Hematopoietic multipotent progenitor cell treated with erythropoietin and hydrocortisone succinate and interleukin-3 and kit ligand, for 6 days (in vitro differentiated cells): ENCODE measurements at places on chromosomes 11 and 22.
A peak's percentile ranks its signal among the peaks of the same experiment; 100 is the strongest.

DNA sequence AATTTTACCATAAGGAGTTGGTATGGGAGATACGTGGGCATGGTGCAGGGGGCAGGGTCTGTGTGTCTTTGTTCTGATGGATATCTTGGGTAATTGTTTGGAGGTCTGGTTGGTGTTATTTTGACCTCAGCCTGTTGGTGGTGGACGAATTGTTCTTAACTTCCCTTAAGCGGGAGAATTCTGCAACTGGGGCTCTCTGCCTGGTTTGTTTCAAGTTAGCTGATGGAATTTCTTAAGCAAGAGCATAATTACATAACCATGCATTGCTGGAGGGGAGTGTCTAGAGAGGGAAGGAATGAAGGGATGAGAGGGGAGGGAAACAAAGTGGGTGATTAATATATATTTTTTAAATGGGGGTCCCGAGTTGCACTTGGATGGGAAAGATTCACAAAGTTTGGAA lies 908.5 kb upstream of the RAG2 start:
- DNase-seq, result no peak

GRCh38 chr11:93740730-93741093 lies 583 bp downstream of the TAF1D start:
- DNase-seq, result peak; percentile 84

GRCh38 chr11:44834846-44835245 lies 108.1 kb downstream of the TSPAN18 start:
- DNase-seq, result no peak

- DNase-seq, result no peak
Observed at GRCh38 chr11:78492973-78493372, 75.4 kb upstream of the GAB2 start.

DNA sequence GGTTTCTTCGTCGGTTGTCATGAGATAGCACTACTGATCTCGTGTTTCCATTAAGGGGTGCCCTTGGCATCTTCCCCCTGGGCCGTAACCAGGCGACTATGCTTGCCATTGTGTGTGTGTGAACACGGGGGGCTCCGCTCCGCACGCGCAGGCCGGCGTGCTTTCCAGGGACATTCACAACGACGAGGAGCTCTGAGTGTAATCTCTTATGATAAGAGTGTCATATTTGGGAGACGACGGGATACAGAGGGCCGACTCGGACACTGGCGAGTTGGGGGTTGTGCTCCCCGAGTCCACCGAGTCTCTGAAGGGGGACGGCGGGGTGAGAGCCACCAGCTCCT lies 170.9 kb upstream of the CTSC start:
- no peak for DNase-seq

DNA sequence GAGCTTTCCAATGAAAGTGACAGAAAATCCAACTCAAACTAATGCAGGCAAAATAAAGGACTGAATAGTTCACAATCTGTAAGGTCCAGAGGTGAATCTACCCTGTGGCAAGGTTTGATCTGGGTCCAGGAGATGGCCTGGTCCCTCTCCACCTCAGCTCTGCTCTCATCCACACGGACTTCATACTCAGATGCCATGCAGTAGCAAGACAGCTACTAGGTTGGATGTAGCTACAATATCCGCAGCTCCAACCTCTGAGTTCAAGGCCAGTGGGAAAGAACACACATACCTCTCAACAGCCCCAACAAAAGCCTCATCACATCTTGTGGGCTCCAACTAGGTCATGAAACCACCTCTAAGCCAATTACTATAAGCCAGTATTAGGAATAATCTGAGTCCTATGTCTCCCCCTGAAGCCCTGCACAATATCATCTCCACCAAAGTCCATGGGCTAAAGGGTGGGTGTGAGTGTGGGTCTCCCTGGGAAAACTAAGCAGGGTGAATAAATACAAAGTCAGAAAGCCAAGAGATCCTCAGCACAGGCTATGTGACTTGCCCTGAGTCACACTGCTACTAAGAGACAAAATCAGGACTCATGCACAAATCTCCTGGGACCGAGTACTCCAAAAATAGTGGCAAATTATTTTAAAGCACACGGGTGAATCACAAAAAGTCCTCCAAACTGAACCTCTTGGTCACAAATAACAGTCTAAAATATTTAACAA lies 78.8 kb downstream of the LARGE1 start:
- no peak for DNase-seq

- no peak for DNase-seq
Observed at GRCh38 chr11:100887659-100888058, 200.6 kb downstream of the ARHGAP42 start.

- no peak for DNase-seq
Observed at GRCh38 chr22:29078036-29078868, 5.4 kb downstream of the KREMEN1 start.

DNA sequence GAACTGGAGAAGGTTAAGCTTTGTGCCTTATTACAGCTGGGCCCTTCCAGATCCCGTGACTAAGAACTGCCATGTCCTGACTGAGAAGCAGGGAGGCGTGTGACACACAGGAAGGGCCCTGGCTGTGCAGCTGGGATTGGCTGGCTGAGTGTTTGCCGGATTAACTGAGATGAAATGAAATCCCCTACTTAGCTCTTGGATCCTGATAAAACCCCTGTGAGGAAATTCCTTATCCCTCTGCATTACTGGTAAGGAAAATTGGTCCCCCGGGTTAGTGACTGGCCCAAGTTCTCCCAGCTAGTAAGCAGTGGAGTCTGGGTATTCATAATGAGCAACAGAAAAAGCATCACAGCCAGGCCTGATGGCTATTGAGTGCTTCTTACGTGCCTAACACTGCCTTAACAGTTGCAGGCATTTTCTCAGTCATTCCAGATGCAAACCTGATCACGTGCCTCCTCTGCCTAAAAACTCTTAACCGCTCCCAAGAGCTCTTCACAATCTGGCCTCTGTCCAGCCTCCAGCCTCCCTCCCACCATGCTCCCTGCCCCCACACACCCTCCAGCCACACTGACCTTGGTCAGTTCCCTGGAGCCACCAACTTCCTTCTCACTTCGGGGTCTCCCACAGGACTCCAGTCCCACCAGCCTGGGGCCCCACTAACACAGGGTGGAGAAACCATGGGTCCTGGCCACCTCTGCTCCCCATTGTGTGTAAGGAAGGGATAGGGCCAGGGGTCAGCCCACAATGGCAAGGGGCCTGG lies 37.8 kb downstream of the ARRB1 start:
- DNase-seq, result no peak

GRCh38 chr22:40202225-40202944 lies 24.7 kb downstream of the TNRC6B start:
- DNase-seq, result peak; percentile 49

- no peak for DNase-seq
Observed at GRCh38 chr11:12733091-12733490, 58.9 kb downstream of the TEAD1 start.

DNA sequence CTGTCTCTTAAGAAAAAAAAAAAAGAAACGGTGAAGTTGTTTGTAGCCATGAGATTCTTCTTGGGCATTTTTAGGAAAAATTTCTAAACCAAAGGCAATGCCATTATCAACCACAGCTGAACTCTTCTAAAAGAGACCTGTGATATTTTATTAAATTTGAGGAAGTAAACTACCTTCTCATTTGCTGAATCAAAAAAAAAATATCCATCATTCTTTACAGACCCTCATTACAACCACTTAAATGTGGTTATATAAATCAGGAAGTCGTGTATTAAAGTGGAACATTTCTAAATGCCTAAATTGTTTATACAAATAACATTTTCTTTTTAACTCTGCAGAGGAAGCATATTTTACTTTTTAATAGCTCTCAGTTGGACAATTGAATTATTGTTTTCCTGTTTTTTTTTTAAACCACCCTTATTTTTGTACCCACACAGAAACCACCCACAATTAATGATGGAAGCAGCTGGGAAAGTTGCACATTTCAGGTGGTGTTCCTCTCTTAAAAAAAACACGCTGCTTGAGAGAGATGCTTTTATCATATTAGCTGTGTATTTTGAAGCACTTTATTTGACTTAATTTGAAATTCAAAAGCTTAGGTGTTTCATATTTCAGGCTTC lies 91.2 kb downstream of the ARHGAP42 start:
- DNase-seq, result no peak

GRCh38 chr22:30310881-30311771 lies 15.6 kb downstream of the TBC1D10A start:
- DNase-seq, result peak; percentile 24

DNA sequence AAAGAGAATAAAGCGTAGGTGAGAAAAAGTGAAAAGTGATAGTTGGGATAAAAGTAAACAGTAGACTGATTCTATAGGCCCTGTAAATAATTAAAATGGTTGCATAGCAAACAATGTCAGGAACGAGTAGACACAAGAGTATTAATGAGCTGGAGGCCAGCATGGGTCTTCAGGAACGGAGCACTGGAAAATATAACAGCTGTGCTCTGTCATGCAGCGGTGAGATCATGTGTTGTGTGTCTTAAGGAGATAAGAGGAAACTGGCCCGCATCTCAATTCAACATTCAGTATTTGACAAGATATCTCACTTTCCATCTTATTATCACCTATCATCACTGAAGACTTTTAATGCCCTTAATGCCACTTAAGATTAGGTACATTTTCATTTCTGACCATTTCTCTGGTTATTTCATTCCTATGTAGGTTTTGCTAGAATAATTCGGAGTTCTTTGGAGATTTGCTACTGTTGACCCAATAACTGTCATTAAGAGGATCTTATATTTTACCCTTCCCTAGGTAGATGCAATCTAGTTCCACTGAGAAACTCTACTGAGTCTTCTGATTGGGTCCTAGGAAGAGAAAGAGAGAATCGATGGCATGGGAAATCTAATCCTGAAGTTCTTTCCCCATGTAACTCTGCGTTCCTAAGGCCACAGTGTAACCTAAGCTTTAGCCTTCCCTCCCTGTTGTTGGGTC lies 35.5 kb upstream of the VWA5A start:
- peak; percentile 88 for DNase-seq

GRCh38 chr11:134901542-134901941 lies 489.5 kb upstream of the B3GAT1 start:
- no peak for DNase-seq

DNA sequence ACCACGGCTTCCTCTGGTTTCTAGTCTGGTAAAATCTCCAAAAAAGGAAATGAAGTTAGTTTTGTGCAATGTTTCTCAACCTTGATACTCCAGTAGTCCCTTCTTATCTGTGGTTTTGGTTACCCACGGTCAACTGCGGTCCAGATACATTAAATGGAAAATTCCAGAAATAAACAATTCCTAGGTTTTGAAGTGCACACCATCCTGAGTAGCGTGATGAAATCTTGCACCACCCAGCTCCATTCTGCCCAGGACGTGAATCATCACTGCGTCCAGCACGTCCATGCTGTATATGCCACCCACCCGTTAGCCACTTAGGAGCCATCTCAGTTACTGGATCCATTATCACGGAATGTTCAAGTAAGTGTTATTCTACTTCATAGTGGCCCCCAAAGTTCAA lies 117.0 kb downstream of the FBXO7 start:
- peak; percentile 65 for DNase-seq

DNA sequence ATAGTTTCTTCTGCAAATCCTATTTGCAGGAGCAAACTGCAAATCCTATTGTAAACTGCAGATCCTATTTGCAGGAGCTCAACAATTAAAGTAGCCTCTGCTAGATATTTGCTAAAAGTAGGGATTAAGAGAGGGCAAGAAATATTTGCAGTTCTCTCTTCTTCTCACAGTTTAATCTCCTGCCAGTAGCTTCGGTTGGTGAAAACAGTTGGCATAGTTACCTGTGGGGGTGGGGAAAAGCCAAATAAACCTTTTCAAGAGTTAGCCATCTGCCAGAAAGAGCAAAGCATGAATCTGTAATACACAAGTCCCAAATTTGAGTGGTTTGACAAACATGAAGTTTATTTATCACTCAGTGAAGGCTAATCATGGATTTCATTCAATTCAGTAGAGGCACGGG lies 942.5 kb downstream of the JRKL start:
- no peak for DNase-seq

DNA sequence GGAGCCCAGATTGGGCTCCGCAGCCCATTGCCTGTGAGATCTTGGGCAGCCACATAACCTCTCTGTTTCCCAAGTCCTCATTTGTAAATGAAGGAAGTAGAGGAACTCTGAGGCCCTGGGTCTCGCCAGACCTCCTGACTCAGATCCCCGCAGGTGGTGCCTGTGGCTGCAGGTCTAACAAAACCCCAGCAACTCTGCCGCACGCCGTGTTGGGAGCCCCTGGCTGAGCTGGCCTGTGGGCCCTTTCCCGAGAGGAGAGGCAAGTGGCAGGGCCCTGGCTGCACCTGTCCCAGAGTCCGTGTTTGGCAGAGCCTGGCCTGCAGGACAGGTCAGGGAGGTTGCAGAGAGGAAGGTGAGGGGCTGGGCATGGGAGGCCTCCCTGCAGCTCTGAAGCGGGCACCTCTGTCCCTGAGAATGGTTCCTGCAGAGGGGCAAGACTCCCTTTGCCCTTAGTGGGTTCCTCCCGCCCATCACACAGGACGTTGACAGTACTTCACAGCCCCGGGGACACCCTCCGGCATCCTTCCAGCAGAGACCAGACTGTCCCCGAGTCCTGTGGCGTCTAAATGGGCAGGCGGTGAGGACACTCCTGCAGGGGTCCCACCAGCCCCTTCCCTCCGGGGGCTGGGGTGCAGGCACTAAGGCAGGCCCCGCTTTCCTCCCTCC lies 67.7 kb downstream of the ARHGAP8 start:
- DNase-seq, result no peak

DNA sequence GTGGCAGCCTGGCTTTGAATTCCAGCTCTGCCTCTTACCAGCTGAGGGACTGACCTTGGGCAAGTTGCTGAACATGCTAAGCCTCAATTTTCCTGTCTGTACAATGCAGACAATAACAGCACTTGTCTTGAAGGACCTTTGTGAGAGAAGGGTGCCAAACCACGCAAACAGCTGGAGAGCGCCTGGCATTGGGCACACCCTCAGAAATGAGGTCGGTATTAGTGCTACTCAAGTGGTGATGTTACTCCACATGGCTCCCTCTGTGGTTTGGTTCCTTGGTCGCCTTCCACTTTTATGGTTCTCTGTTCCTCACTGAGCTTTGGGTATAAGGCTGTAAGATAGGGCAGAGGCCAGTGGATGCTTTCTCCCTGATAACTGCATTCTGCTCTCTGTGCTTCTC lies 8.2 kb downstream of the UBASH3B start:
- peak; percentile 81 for DNase-seq

DNA sequence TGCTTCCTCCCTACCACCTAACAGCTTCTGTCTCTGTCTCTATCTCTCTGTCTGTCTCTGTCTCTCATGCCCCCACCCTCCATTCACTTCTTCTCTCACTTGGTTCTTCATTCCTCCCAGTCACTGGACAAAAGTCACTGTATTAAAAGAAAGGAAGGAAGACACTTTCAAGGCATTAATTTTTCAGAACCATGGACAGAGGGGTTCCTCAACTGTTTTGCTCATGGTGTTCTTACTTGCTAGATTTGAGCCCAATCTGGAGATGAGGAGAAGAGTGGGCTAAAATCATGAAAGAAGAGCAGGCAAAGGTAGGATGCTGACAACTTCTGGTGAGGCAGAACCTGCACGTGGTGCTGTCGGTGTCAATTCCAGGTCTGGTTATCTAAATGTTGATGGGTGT lies 116.7 kb upstream of the LARGE1 start:
- peak; percentile 5 for DNase-seq
